CD4-positive, alpha-beta T cell treated with Interleukin-6 at 100 ng/mL for 8 hours (primary cell): ENCODE measurements at places on chromosomes 1 and 21.

DNA sequence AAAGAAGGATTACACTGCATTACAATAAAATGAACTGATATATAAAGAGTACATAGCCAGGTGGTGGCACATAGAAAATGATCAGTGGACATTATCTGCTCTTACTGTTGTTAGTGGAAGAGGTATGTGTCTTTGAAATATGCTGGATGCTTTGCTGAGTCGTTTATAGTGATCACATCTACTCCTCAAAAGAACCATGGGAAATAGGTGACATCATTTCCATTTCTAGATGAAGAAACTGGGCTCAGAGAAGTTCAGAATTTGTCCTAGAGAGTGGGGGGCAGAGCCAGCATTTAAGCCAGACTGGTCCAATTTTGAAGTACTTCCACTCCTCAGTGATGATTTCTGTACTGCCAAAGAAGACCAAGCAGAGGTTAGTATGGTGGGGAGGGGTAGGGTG, 34.0 kb upstream of the BACH1 start:
- DNase-seq, result no peak

- no peak for DNase-seq
These were observed 1.5 kb downstream of the NAXE start for GRCh38 chr1:156592910-156593660.

DNA sequence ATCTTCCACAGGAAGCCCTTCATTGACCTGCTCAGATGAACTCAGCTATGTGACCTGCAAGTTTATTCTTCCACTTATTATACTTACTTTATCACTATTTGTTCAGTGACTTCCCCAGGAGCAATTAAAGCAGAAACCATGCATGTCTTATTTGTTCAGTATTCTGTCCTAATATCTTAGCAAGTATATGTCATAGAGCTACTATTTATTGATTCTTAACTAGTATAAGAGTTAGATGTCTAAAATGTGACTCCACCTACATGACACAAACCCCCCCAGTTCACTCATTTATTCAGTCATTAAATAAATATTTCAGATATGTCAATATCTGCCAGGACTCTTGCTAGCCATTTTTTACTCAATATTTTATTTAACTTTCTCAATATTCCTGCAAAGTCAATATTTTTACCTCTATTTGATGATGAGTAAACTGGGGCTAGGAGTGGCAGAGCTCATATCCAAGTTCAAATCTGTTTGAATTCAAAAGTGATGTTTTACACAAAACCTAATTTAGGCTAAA, 469.0 kb upstream of the USP24 start:
- DNase-seq, result no peak

DNA sequence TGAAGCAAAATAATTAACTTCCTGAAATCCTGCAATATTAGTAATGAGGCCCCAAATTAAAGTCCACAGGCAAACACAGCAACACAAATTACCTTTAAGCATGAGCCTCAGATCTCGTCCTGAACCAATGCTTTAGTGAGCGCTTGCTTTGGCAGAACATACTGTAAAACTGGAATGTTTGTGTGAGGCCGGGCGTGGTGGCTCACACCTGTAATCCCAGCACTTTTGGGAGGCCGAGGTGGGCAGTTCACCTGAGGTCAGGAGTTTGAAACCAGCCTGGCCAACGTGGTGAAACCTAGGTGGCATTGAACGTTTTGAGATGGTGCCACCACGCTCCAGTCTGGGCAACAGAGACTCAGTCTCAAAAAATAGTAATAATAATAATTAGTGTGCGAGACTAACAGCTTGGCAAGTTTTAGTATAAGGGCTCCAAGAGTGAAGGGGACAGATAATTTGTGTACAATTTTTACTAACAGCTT, 17.8 kb downstream of the SFPQ start:
- no peak for DNase-seq

DNA sequence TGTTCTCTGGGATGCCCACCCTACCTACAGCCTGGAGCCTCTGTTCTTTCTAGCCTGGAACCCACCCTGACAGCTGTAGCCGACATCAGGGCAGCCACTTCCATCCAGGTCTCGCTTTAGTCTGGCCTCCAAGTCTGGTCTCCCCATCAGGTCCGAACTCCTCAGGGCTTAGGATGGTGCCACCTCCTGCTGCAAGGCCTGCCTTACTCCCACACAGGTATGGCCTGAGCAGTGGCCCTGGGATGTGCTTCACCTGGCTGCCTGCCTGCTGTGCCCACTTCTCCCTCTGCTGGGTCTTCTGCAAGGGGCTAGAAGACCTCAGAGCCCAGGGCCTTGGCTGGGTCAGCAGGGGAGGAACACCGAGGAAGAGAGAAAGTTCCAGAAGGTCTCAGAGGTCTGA, 35.7 kb upstream of the MAGOH start:
- no peak for DNase-seq

DNA sequence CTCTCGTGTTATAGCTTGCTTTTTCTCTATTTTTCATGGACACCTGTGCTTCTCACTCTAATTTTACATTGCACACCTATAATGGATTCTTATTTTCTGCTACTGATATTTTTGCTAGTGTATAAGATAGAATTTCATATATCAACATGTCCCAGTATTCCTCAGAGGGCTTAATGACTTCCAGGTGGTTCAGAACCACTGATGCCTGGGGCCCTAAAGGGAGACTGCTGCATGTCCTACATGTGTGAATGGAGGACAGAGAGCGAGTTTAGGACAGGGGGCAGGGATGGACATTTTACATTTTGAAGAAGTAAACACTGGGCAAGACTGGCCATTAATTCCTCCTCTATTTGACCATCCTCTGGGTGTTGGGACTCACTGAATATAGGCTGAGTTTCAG, 100.6 kb downstream of the DISC1 start:
- DNase-seq, result no peak

- DNase-seq, result no peak
These were observed 38.3 kb downstream of the WDR3 start for GRCh38 chr1:117967881-117968280.

- DNase-seq, result no peak
These were observed 35.5 kb downstream of the LRRC3 start for GRCh38 chr21:44490816-44491215.

DNA sequence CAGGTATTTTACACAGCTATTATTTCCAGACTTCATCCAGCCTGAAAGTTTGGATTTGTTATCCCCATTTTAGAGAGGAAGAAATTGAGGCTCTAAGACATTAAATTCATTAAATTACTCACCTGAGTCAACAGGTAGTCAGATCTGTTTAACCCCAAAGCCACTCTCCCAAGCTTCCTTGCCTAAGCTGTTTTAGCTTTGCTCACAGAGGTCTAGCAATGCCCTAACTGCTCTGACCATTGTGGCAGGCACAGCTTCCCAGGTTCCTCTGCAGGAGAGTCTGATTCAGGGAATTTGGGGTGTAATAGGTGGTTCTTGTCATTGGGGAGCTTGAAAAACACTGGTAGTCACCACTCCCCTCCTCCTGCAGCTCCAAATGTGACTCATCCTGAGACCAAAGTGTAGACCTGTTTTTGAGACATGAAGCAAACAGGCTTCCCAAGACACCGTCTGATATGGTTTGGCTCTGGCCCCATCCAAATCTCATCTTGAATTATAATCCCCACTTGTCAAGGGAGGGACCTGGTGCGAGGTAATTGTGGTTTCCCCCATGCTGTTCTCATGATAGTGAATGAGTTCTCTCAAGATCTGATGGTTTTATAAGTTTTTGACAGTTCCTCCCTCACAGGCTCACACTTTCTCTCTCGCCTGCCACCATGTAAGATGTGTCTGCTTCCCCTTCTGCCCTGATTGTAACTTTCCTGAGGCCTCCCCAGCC, 142.8 kb upstream of the DNAH14 start:
- DNase-seq, result no peak

- DNase-seq, result peak; percentile 16
These were observed 36.6 kb downstream of the GJA5 start for GRCh38 chr1:147723691-147724323.

DNA sequence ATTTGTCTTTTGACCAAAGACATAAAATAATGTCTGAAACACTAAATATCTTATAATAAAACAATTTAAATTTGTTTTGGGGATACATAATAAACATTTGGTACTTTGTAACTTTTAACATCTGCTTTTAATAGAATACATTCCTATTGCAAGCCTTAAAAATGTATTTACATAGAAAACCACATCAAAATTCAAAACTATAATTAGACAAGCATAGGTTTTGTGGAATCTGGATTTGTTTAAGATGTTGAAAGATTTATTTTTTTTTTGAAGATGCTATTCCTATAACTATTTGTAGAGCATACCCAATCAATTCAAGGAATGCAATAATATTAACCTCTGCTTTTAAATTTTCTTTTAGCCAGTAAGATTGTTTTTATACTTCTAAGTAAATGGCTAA, 125.7 kb downstream of the FMN2 start:
- DNase-seq, result no peak

GRCh38 chr1:45722809-45723208, 27.6 kb downstream of the IPP start:
- DNase-seq, result no peak

DNA sequence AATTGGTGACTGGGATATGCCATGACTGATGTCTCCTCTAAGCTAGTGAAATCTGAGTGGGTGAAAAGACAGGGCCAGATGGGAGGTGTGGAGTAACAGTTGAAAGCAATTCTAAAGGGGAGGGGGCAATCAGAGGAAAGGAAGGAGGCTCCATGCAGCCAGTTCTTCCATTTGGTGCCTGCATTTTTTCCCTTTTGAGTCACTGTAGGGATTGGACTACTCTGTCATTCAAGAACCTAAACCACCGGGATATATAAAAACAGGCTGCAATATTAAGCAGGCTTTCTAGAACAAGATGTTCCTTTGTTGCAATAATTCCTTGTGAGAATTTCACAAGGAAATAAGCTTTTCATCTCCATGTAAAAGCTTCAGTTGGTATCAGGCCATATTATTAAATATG, 18.3 kb downstream of the CLIC6 start:
- no peak for DNase-seq

GRCh38 chr1:79353224-79353623, 346.7 kb upstream of the ADGRL4 start:
- DNase-seq, result no peak

GRCh38 chr21:38909929-38910328, 104.2 kb downstream of the ETS2 start:
- no peak for DNase-seq

- DNase-seq, result no peak
These were observed 44.7 kb downstream of the SLC44A3 start for GRCh38 chr1:94864821-94865220.

GRCh38 chr1:118075116-118075515, 109.9 kb downstream of the SPAG17 start:
- DNase-seq, result no peak

- no peak for DNase-seq
These were observed 6.2 kb upstream of the ERO1B start for GRCh38 chr1:236287757-236288619.

DNA sequence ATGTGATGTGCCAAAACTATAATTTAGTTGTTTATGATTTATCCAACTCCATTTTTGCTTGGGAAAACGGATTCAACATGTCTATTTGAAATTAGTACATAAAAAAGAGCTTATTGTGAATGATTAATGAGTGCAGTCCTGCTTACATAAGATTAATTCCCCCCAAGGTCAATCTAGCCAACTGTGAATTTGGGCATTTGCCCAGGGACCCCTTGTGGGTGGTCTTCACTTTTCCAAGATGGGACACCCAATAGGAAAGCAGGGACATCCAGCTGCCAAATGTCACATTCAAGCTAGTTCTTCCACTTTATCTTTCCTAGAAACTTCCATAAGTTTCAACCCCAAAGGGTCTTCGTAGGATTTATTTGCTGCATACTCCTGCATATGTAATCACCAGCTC, 362.4 kb upstream of the PKN2 start:
- DNase-seq, result no peak

GRCh38 chr1:40818264-40818961, 34.8 kb downstream of the KCNQ4 start:
- peak; percentile 91 for DNase-seq

DNA sequence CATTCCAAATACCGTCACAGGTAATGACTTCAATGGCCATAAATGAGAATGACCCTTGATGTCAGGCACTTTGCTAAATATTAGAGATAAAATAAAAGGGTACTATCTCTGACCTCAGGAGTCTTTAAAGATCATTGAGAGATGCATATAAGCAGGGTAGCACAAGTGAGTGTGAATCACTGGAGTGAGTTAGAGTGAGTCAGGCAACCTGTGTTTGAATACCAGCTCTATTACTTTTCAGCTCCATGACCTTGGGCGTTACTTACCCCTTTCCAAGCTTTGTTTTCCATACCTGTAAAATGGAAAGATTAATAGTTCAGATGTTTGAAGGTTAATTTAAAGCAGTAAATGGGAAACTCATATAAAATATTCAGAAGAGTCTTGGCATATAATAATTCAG, 1058.0 kb upstream of the ADGRL4 start:
- DNase-seq, result no peak

- DNase-seq, result no peak
These were observed 4.3 kb downstream of the SKI start for GRCh38 chr1:2232255-2232915.
